ENCODE measurements at places on chromosomes 7 and 10.

DNA sequence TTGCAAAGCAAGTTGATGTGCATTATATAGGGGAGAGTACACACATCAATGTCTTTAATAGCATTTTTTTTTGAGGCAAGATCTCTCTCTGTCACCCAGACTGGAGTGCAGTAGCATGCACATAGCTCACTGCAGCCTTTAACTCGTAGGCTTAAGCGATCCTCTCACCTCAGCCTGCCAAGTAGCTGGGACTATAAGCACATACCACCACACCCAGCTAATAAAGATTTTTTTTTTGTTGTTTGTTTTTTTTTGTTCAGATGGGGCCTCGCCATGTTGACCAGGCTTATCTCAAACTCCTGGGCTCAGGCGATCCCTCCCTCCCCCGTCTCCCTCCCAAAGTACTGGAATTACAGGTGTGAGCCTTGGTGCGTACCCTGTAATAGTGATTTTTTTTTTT lies 1.5 kb downstream of the UMAD1 start:
- no peak for DNase-seq

- no peak for DNase-seq
Observed at GRCh38 chr10:13567030-13567429, 19.7 kb upstream of the PRPF18 start.

DNA sequence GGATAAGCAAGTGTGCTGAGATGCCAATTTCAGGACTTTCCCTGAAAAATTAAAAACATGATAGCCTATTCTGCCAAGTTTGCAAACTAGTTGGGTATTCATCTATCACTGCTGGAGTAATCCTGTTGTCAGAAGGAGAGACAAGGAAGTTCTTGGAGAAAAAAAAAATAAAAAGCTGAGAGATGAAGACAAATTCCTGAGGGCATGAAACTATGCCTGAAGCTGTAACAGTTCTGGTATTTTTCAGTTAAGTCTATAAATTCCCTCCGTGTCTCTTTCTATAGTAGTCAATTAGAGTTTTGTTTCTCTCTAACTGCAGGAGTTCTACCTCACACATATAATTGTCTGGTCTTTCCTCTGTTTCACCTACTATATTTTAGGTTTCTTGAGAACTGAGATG lies 95.7 kb downstream of the DGKB start:
- DNase-seq: no peak

DNA sequence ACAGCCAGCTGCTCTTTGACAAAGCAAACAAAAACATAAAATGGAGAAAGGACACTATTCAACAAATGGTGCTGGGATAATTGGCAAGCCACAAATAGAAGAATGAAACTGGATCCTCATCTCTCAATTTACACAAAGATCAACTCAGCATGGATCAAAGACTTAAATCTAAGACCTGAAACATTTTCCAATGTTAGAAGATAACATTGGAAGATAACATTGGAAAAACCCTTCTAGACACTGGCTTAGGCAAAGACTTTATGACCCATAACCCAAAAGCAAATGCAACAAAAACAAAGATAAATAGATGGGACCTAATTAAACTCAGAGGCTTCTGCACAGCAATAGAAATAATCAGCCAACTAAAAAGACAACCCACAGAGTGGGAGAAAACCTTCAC lies 425.7 kb upstream of the SEMA3D start:
- DNase-seq: no peak

DNA sequence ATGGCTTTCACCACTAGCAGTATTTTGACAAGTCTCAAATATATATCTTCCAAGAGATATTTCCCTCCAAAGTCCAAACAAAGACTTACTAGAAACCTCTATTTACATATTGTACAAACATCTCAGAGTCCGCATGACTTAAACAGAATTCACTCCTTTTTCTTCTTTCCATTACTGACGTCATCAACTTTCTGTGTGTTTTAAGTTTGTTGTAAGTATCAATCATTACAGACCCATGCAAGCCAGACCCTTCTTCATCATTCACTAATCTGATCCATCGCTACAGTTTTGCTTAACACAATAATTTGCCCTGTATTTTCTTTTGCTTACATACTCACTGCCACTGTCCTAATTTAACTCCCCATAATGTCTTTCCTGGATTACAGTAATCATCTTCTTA lies 51.9 kb downstream of the SEMA3A start:
- DNase-seq: no peak

GRCh38 chr7:77575187-77575586 lies 38.1 kb downstream of the PTPN12 start:
- no peak for DNase-seq

DNA sequence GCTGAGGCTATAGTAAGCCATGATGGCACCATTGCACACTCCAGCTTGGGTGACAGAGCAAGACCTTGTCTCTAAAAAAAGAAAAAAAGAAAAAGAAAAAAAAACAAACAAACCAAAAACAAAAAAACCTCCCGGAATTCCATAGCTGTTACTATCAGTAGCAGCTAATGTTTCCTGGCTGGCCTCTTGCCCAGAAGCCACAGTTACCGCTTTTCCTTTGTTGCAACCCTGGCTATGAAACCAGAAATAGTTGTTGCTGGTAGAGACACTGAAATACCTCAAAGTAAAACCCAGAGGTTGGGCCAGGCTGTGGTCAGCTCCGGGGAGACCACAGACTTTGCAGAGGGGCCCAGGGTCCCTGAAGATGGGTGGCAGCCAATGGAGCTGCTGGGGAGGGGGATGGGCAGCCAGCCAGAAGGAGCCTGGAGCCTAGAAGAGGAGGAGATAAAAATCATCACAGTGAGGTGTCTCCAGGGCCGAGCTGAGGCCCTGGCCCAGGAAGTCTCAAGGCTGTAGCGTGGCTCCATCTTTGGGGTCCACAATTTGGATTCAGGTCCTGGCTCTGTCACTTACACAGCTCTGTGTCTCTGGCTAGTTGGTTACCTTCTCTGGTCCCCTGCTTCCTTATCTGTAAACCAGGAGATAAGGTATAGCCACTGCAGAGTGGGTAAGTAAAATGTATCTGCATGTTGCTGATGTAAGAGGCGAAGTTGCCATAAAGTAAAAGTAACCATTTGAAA lies 3.4 kb upstream of the CHST12 start:
- DNase-seq: no peak

DNA sequence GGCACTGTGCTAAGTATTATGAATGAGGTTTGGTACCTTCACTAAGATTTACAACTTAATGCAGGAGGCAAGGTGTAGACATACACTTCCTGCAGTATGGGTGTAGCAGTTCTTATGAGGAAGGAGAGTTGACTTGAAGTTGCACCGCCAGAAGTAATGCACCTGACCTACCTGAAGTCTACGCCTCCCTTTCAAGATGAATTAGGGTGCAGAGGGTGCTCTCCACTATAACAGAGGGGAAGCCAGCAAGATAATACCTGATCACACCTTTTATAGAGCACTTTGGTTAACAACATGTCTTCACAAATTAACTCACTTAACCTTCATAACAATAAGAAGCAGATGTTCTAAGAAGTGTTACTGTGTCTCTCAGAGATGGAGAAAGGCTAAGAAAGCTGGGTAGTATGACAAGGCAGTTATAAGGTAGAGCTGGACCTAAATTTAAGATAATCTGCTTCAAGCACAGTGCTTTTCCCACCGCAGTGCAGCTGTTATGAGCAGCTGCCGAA lies 552 bp upstream of the RAB18 start:
- DNase-seq: no peak

DNA sequence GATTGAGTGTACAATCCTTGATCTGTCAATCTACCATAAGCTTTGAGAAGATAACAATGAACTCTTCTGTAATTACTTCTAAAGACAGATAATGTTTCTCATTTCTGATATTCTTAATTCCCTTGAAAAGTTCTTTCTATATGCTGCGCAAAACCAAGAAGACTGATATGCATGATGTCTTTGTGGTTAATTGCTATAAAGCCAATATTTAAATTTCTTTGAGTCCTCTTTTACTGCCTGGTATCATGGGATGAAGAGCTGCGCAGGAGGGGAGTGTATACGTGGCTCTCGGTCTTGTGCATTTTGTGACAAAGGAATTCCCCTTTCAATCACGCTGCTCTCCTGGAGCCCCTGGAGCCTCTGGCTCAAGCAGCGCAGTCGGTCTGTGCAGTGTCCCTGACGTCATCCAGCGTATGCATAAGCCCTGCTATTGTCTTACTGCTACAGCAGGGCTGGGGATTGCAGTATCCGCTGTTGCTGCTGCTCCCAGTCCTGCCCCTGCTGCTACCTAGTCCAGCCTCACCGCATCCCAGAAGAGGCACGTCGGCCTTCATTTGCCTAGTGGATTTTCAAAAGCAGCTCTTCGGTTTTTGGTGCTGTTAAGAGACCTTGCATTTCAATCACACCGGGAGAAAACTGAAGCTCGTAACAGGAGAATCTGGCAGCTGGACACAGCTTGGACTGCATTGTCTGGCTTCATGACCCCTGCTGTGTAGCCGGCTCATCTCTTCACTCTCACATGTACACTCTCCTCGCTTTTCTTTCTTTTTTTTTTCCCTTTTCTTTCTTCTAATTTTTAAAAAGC lies 66.7 kb downstream of the ST7 start:
- no peak for DNase-seq

DNA sequence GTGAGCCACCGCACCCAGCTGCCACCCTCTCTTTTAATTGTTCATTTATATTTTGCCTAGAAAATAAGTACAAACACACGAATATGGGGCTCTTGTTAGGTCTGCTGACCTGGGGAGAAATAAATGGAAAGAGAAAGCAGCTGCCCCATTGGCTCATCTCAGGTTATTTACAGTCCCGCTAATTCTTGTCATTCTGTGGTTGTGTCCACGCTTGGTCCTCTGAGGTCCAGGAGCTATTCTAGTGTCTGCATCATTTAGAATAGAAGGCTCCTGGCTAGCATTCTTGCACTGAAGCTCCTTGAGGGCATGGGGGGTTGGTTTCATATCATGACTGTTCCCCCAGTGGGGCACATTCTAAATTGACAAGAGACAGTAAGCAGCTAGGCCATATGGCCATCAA lies 128.5 kb downstream of the TACC2 start:
- DNase-seq: no peak

Data from stimulated activated CD4-positive, alpha-beta T cell treated with anti-CD3 and anti-CD28 coated beads, Interleukin-15, amount 100 ng/mL, for 1 hour (primary cell).